Activated CD8-positive, alpha-beta T cell treated with anti-CD3 and anti-CD28 coated beads for 36 hours (primary cell): ENCODE measurements at places on chromosomes 5 and 9. TPM values are rescaled to one million over a fixed set of nuclear protein-coding genes. Genes with fewer than 3 reads are reported as not detected.

The LYRM7 gene
- 23.2 TPM for total RNA-seq

GRCh38 chr5:96384353-96384752, 48.7 kb downstream of the PCSK1 start:
- DNase-seq = no peak
- H3K4me3 ChIP-seq = no peak overlapping the region
- peaks cover 7% of the 10 kb centered on the region for H3K27me3 ChIP-seq
- H3K36me3 ChIP-seq = no peaks in the 10 kb centered on the region

GRCh38 chr9:76390656-76391055, 3.6 kb downstream of the RFK start:
- H3K27me3 ChIP-seq = no peaks in the 10 kb centered on the region
- no peak overlapping the region for H3K4me3 ChIP-seq
- no peak overlapping the region for H3K27ac ChIP-seq
- peaks cover 40% of the 10 kb centered on the region for H3K36me3 ChIP-seq
- no peak for DNase-seq

GRCh38 chr5:173234129-173234790, 746 bp downstream of the NKX2-5 start:
- no peak overlapping the region for H3K27ac ChIP-seq
- peak overlapping the region; percentile 18 for H3K4me3 ChIP-seq
- no peak for DNase-seq
- H3K36me3 ChIP-seq = no peaks in the 10 kb centered on the region

GRCh38 chr9:129382281-129383018, 204.4 kb upstream of the IER5L start:
- peak overlapping the region; percentile 27 for H3K27ac ChIP-seq
- no peaks in the 10 kb centered on the region for H3K36me3 ChIP-seq
- no peak for DNase-seq
- no peaks in the 10 kb centered on the region for H3K27me3 ChIP-seq
- H3K4me1 ChIP-seq = peaks cover 15% of the 10 kb centered on the region
- peak overlapping the region; percentile 66 for H3K4me3 ChIP-seq

DNA sequence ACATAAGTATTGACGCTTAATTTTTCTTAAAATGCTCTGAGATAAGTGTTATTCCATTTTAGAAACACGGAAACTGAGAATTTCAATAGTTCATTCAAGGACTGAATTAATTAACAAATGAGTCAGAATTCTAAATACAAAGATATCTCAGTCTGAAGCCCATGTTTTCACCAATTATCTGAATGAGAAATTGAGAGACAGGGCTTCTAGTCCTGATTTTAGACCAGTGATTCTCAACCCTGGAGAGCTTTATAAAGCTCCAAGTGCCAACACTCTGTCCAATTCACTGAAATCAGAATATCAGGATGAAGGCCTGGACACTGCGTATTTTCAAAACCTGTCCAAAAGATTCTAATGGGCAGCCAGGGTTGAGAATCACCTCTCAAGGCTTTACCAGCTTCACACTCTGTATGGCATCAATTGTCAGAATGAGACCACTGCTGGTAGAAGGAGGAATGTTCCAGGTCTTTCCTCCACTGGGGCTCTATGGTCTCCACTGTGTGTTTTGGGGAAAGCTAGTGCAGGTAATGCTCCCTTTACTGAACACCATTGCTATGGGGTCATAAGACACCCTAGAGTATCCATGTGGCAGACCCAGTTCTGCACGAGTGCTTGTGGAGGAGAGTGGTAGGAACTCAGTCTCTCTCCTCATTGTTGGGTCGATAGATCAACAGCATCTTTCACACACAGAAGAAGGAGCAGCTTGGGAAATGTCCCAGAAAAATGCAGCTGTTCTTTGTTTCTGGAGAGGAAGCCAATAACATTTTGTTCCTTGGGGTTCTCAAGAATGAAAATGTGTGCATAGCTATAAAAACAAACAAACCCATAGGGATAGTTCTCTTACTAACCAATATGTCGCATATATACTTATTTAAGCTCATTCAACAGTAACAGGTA, 99.7 kb upstream of the OSMR start:
- H3K27me3 ChIP-seq = peaks cover 11% of the 10 kb centered on the region
- H3K4me3 ChIP-seq = no peak overlapping the region
- DNase-seq = no peak
- H3K27ac ChIP-seq = no peak overlapping the region
- no peaks in the 10 kb centered on the region for H3K36me3 ChIP-seq
- no peaks in the 10 kb centered on the region for H3K4me1 ChIP-seq

DNA sequence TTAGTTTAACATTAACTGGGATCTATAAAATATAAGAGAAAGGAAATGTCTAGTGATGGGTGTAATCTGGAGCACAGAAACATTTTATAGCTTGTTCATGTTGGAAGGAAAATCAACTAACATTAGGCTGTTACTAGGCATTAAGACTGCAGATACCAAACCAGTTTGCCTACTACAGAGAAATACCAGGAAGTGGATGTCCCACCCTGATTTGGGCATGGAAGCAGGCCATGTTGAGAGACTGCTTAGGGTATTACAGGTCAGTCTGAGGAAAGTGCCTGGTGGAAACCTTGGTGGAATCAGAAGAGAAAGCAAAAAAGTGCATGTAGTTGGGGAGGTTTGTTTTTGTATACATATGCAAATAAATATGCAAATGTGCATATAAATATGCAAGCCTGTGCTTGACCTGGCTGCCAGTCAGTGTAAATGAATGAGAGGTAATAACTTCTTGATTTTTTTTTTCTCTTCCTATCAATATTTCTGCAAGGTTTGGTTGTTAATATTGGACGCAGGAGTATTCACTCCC, 9.6 kb upstream of the CCDC112 start:
- no peak overlapping the region for H3K4me3 ChIP-seq
- DNase-seq = no peak
- peaks cover 15% of the 10 kb centered on the region for H3K27me3 ChIP-seq
- H3K27ac ChIP-seq = no peak overlapping the region
